ENCODE measurements at places on chromosomes 1 and 21.

GRCh38 chr1:187006896-187007295 is 178.1 kb downstream of the PLA2G4A start:
- DNase-seq = no peak

- DNase-seq = peak; percentile 29
These were observed 147.1 kb downstream of the SLC45A1 start for GRCh38 chr1:8465013-8465412.

DNA sequence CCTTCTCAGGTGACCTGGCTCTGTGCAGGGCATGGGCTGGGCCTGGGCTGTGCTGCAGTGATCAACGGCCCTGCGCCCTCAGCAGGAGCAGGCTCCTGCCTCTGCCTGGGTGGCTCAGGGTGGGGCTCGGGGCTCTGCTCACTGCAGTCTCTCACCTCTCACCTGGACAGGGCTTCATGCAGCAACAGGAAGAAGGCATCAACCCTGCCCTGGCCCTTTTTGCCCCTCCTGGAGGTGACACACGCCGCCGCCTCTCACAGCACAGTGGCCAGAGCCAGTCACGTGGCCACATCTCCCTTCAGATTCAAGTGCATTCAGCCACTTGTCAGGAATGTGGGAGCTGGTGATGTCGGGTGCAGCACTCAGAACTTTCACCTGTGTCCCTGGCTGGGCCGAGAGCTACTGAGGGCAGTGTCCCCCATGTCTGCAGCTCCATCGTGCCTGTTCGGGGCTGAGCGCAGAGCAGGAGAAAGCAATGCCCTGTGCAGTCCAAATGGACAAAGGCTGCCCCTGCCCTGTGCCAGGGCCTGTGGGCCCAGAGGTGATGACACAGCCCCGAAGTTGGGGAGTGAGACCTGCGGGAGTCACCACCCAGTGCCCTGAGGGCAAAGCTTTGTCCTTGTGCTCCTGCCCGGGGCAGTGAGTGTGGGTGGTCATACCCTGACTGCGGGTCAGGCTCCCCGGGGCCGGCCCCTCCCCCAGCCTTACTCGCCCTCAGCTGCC is 314.0 kb downstream of the PTPRU start:
- DNase-seq = no peak

DNA sequence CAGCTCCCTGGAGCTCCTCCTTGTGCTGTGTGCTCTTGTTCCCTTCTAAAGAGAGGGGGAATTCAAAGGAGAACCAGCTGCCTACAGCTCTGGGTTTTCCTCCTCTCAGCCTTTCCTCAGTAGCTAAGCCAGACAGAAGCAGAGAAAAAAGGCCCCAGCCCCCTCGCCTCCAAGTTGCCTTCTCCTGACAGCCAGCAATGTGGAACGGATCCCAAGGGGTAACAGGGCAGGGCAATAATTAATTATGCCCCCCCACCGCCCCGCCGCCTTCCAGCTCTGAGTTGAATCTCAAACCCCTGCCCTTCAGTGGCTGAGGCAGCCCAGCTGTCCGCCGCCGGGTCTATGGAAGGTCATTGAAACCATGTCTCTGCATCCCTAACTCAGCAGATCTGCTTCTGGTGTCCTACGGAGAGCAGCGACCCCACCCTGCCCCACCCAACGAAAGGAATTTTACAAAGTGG is 69.0 kb upstream of the GOLT1A start:
- no peak for DNase-seq

DNA sequence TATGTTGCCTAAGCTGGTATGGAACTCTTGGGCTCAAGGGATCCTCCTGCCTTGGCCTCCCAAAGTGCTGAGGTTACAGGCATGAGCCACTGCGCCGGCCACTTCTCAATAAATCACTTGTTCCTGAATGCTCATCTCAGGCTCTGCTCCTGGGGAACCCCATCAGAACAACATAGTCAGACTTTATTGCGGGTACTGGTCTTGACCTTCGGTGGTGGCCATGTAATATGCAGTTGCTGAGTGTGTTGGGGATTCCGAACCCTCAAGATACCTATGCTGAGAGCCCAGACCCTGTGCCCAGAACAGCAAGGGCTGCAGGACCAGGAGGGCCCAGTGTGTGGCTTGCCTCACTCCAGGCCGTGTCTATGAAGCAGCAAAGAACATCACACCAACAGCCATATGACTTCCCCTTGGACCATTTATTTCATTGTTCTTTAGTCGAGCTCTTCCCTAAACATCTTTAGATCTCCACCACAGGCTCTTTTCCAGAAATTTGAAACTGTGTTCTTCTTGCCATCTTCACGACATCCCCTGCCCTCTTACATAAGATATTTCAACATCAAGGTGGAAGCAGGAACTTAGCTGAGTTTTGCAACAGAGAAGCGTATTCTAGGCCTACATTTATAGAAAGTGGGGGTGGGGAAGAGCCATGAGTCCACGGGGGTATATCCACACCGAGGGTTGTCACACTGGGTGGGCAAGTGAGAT is 12.7 kb upstream of the SDHB start:
- no peak for DNase-seq

GRCh38 chr1:10640843-10641553 is 155.4 kb downstream of the CASZ1 start:
- no peak for DNase-seq

DNA sequence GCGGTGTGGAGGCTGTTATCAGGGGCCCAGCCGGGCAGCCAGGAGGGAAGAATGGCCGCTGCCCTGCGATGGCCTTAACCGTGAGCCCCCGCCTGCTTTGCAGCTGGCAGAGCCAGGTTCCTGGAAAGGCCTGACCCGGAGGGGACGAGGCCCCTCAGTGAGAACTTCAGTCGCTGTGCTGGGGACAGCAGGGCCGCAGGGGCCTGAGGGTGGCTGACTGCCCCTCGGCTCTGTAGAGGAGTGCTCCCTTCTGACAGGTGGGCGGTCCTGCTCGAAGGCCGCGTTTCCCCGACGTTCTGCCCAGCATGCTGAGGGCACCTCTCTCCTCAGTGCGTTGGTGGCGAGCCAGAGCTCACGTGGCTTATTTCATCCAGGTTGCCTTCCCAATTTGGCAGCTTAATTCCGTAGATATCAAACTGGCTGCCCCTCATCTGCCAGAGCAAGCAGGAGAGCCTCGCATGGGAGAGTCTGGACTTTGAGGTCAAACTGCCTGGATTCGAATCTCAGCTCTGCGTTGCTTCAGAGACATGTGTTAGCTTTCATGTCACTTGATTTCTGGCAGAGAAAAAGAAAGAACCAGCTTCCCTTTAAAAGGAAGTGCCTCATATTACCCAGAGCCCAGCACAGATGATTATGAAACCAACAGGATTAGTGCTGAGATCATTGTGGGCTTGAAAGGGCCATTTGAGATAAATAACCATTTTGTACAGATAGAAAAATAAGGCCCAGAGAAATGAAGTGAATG is 239.8 kb downstream of the SDCCAG8 start:
- DNase-seq = peak; percentile 56

- peak; percentile 26 for DNase-seq
These were observed 152.2 kb downstream of the HIVEP3 start for GRCh38 chr1:41766546-41766945.

GRCh38 chr1:235278233-235278914 is 49.6 kb downstream of the ARID4B start:
- DNase-seq = no peak

GRCh38 chr1:84524590-84524989 is 18.2 kb upstream of the GNG5 start:
- no peak for DNase-seq

DNA sequence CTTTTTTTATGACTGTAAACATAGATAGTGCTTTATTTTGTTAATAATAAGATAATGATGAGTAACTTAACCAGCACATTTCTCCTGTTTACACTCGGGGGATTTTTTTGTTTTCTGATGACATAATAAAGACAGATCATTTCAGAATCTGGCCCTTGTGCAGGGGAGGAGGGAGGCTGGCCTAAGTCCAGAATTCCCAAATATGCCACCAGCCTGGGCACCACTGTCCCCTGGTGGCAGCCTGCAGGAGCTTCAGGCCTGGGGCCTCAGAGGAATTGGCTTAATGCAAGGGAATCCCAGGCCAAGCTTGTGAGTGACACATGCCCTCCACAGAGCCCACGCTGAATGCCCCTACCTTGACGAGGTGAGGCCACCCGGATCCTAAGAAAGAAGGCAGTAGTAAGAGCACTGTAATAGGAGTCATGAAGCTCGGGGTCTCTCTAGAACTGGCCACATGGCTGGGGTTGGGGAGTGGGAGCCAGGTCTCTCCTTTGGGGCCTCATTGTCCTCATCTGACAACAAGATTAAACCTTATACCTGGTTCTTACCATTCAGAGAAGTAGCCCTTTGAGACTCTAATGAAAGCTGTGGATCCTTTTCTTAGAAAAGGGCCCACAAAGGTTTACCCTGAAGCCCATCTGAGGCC is 24.1 kb downstream of the ETNK2 start:
- DNase-seq = peak; percentile 71

GRCh38 chr1:228163007-228163753 is 2.4 kb upstream of the IBA57 start:
- DNase-seq = peak; percentile 4

GRCh38 chr1:158249646-158250045 is 4.6 kb upstream of the CD1A start:
- DNase-seq = no peak

GRCh38 chr1:74895411-74895810 is 162.5 kb downstream of the TYW3 start:
- no peak for DNase-seq

DNA sequence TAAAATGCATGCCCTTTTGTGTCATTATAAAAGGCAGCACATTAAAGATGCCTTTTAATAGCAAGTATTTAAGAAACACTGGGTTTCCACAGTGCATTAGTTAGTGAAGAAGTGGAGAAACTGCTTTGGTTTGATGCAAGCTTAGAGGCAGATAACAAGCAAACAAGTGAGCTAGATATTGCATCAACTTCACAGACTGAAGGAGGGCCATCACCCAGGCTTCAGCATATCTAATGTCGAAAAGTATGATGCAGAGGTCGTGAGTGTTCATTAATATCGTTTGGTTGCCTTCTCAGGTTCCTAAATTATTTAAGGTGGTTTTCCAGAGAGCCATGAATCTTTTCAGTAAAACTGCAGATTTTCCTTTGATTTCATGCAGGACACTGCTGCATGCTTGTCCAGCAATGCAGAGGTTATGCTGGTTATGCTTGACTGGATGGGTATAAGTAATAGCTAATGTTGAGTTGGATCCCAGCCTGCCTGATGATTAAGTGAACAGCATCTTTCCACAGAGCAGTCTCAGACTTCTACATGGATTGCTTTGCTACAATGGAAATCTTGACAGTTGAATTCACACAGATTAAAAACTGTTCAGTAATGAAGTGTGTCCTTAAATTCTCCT is 69.7 kb upstream of the IPO9 start:
- peak; percentile 71 for DNase-seq

DNA sequence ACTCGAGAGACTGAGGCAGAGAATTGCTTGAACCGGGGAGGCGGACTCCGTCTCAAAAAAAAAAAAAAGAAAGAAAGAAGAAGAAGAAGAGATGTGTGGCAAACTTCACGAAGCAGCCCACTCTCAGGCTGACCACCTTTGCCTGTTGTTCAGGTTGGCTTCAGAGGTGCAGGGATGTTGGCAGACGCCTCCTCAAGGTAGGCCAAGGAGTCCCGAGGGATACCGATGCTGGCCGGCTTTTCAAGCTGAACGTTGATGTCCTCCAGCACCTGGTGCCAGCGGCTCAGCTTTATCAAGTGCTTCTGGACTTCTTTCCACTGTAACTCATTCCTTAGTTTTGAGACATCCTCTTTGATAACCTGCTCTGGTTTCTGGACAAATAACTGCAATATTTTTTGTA is 243.8 kb upstream of the ADGRL2 start:
- DNase-seq = no peak

- peak; percentile 99 for DNase-seq
These were observed 163.2 kb downstream of the ZBTB18 start for GRCh38 chr1:244214009-244214967.

- peak; percentile 68 for DNase-seq
These were observed 183.6 kb downstream of the GIPC2 start for GRCh38 chr1:78229344-78229743.

- peak; percentile 65 for DNase-seq
These were observed 144.4 kb upstream of the ZNF644 start for GRCh38 chr1:91166106-91166712.

GRCh38 chr1:15225461-15225860 is 21.6 kb upstream of the FHAD1 start:
- DNase-seq = no peak

DNA sequence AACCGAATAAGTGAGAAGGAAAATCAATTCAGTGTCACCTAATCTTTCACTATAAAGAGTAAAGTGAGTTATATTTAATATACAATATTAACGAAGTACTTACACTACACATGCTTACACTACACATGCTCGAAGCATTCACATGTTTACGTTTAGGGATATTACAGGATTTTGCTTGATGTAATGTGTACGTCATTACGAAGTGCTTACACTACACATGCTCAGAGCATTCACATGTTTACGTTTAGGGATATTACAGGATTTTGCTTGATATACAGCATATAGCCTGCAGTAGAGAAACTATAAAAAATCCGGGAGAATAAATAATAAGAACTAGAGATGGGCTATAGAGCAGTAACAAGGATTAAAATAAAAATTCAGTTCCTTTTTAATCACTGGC is 538.8 kb upstream of the CXADR start:
- DNase-seq = no peak

DNA sequence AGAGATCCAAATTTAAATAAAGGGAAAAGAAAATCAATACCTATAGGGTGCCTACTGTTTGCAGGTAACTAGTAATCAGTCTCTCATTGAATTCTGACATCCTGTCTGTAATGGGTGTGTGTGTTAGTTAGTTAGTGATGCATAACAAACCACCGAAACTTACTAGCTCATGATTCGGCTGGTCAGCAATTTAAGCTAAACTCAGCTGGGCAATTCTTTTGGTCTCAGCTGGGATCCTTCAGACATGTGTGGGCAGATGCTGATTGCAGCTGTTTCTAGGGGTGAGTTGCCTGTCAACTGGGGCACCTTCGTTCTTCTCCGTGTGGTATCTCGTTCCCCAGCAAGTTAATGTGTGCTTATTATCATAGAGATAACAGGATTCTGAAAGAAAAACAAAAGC is 40.2 kb upstream of the ZNF124 start:
- no peak for DNase-seq

DNA sequence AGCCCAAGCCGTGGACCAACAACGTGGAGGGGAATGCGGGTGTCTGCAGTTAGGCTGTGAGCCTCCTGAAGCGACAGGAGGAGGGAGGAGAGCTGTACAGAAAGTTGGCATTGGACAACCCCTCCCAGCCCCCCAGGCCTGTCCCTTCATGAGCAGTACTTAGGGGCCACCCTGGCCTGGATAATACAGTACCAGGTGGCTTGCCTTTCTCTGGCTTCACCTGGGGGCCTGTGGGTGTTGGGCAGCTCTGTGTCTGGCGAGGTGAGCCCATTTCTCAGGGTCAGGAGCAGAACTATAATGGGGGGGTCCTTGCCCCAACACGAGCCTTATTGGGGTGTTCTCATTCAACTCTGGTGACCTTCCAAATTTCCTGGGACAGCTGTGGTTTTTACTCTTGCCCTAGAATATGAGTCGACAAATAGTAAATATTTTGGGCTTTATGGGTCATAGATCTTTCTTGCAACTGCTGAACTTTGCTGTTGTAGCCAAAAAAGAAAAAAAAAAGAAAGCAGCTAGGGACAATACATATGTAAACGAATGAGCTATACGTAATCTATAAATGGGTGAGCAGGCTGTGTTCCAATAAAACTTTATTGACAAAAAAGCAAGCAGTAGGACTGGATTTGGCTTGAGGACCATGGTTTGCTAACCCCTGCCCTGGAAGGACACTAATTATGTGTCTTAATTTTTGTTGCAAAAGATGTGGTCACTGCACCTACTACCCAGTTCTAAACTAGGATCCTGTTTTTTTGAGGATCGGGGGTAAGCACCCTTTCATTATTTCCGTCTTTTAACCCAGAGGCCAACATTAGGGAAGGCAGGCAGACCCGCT is 11.4 kb downstream of the COQ8A start:
- DNase-seq = no peak

- DNase-seq = no peak
These were observed 60.7 kb upstream of the BTG3 start for GRCh38 chr21:17673261-17674020.
